ENCODE measurements at places on chromosomes 12 and 14.

DNA sequence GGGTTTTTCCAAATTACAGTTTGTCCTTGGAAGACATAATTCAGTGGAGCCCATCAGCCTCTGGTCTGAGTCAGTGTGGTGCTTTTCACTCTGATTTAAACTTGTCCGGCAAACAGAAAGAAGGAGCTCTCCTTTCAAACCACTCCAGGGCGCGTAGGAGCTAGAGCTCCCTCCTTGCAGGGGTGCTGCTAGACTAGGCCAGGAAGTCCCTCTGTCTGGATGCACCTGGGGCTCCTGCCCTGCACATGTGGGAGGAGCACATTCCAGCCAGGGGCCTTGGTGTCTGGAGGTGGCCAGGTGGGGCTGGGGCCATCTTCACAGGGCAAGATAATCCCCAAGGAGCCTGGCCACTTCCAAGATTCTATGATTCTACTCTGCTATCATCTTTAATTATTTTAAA is 3.1 kb downstream of the SERPINA3 start:
- DNase-seq, result no peak

- DNase-seq, result no peak
Measured at GRCh38 chr12:2101359-2101758, 48.6 kb downstream of the CACNA1C start.

- DNase-seq, result no peak
Measured at GRCh38 chr12:101238800-101239329, 28.8 kb upstream of the SLC5A8 start.

- DNase-seq, result no peak
Measured at GRCh38 chr14:62631176-62631575, 414.1 kb downstream of the KCNH5 start.

- DNase-seq, result no peak
Measured at GRCh38 chr14:41957459-41957858, 350.8 kb downstream of the LRFN5 start.
